PC-9 (cell line): ENCODE measurements at places on chromosomes 7 and 10. TPM values are rescaled to one million over a fixed set of nuclear protein-coding genes. Genes with fewer than 3 reads are reported as not detected.

DNA sequence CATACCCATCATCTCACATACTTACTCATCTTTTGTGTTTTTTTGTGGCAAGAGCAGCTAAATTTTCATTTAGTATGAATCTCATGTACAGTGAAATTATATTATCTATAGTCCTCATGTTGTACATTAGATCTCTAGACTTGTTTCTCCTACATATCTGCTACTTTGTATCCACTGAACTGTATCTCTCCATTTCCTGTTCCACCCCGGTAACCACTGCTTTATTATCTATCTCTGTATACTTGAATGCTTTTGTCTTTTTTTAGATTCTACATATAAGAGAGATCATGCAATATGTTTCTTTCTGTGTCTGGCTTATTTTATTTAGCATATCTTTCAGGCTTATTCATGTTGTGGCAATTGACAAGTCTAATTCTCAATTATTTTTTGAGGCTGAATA is 125.1 kb downstream of the ANKRD7 start:
- no peaks in the 10 kb centered on the region for H3K36me3 ChIP-seq
- H3K27me3 ChIP-seq, result no peaks in the 10 kb centered on the region
- no peak for DNase-seq
- H3K4me1 ChIP-seq, result no peaks in the 10 kb centered on the region
- no peak overlapping the region for H3K4me3 ChIP-seq

DNA sequence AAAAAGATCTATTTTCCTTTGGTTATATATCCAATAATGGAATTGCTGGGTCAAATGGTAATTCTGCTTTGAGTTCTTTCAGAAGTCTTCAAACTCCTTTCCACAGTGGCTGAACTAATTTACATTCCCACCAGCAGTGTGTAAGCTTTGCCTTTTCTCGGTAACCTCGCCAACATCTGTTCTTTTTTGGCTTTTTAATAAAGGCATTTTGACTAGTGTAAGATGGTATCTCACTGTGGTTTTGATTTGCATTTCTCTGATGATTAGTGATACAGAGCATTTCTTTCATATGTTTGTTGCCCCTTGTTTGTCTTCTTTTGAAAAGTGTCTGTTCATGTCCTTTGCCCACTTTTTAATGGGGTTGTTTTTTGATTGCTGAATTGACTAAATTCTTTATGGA is 285.0 kb downstream of the MALRD1 start:
- no peaks in the 10 kb centered on the region for H3K27me3 ChIP-seq
- DNase-seq, result no peak
- no peaks in the 10 kb centered on the region for H3K36me3 ChIP-seq
- H3K27ac ChIP-seq, result no peak overlapping the region
- no peak overlapping the region for H3K4me3 ChIP-seq

DNA sequence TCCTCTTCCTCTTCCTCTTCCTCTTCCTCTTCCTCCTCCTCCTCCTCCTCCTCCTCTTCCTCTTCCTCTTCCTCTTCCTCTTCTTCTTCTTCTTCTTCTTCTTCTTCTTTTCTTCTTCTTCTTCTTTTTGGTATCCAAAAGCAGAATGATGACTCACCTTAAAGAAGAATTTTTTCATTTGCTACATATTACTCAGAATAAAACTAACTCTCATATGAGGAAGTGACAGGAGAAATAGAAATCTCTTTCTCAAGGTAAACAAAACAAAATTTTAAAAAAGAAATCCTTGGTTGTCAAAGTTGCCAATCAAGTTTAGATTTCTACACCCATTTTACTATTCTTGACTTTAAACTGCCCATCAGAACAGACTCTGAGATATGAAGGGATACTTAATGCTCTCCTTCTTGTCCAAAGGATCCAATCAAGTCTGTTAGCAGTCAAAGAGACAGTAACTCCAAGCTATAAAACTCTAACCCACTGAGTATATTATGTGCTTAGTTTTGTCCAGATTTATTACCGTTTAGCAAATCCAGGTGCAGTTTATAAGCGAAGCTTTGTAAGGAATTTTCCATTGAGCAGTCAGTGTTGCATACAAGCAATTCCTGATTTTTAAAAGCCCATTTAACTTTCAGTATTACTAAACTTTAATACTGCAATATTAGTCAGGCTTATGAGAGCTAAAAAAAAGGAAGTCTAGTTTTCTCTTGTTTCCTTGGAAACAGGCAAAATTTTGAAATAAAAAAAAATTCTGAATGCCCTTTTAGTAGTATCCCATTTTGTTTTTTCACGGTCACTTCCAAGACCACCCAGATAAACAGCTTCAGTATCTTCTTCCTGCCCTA is 43.1 kb upstream of the SNX13 start:
- H3K4me3 ChIP-seq, result no peak overlapping the region
- H3K27me3 ChIP-seq, result no peaks in the 10 kb centered on the region
- no peaks in the 10 kb centered on the region for H3K4me1 ChIP-seq
- DNase-seq, result no peak
- H3K36me3 ChIP-seq, result 0 out of 2 replicates have a peak, but pooled peaks cover 3% of the 10 kb centered on the region
- H3K27ac ChIP-seq, result no peak overlapping the region

Gene LYZL2
- not detected in 2 replicates for total RNA-seq
